ENCODE measurements at places on chromosomes 2 and 18. TPM values are rescaled to one million over a fixed set of nuclear protein-coding genes. Genes with fewer than 3 reads are reported as not detected.

DNA sequence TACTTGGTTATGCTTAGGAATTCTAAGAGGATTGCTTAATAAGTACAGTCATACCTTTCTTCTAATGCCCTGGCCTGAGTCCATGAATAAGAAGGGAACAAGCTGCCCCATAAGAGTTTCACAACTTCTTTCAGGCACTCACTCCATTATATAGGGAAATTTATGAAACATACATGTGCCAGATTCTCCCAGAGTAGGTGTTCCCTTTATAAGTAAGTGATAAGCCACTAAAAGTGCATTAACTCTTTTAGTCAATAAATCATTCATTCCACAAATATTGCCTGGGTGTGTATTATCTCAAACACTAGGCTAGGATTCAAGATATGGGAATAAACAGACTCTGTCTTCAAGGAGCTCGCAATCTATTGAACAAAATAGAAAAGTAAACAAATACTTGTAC lies 84.5 kb upstream of the RBBP8 start:
- H3K27ac ChIP-seq = peak overlapping the region; percentile 48
- DNase-seq = no peak
- peaks cover 5% of the 10 kb centered on the region for H3K4me1 ChIP-seq
- no peak overlapping the region for H3K4me3 ChIP-seq

DNA sequence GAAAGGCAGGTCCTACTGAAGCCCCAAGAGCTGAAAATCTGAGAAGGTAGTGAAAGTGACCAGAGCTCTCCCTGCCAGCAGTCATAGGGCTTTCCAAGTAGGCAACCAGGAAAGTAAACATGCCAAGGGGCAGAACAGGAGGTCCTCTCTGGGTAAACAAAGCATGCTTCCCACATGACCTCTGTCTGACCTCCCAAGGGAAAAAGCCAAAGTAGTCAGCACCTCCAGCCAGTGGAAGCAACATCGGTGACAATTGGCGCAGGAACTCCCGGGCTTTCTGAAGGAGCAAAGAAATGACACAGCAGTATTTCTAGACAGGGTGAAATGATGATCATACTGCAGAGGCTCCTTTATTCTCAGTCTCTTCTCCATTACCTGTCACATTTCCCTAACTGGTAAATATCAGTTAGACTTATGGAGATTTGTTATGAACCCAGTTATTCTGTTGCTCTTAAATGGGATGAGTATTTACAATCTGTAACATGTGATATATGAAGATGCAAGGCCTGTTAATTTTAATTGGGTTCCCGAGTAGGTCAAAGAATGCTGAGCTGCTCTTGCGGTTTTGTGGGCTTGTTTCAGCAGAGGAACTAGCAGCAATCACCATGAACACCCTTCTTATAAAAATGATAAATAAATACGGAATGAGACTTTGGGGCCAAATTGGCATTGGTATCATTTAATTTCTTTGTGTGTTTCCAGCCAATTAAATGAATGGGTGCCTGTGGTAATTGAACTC lies 321.0 kb downstream of the RND3 start:
- peaks cover 9% of the 10 kb centered on the region for H3K4me1 ChIP-seq
- peak; percentile 59 for DNase-seq
- no peaks in the 10 kb centered on the region for H3K27me3 ChIP-seq
- peak overlapping the region; percentile 72 for H3K27ac ChIP-seq

DNA sequence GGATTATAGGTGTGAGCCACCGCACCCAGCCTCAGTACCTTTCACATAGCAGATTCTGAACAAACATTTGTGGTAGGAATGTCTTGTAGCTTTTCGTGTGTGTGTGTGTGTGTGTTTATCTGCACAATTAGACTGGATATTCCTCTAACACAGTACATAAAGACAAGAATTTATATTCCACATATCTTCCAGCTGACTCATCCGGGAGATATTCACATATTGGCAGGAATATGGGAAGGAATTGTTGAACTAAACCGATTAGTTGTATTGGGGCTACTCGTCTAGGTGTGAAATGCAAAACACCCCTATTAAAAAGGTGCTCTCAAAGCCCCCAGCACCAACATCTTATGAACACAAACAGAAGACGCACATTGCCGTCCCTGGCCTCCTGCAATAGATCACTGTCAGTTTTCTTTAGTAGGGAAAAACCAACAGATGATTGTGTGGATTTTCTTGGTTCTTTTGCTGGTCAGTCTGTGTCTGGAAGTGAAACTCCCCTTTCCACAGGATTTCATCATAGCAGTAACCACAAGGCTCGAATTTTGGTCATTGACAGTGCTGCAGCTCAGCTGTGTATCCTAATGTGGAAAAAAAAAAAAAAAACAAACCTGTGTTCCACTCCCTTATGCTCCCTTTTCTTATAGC lies 208.5 kb upstream of the ACVR2A start:
- H3K4me3 ChIP-seq = no peak overlapping the region
- DNase-seq = no peak
- no peaks in the 10 kb centered on the region for H3K36me3 ChIP-seq
- no peaks in the 10 kb centered on the region for H3K4me1 ChIP-seq
- no peaks in the 10 kb centered on the region for H3K27me3 ChIP-seq

- no peaks in the 10 kb centered on the region for H3K4me1 ChIP-seq
- no peak overlapping the region for H3K4me3 ChIP-seq
- no peaks in the 10 kb centered on the region for H3K36me3 ChIP-seq
- H3K27ac ChIP-seq = no peak overlapping the region
Observed at GRCh38 chr2:137493261-137493660, 471.0 kb upstream of the HNMT start.

DNA sequence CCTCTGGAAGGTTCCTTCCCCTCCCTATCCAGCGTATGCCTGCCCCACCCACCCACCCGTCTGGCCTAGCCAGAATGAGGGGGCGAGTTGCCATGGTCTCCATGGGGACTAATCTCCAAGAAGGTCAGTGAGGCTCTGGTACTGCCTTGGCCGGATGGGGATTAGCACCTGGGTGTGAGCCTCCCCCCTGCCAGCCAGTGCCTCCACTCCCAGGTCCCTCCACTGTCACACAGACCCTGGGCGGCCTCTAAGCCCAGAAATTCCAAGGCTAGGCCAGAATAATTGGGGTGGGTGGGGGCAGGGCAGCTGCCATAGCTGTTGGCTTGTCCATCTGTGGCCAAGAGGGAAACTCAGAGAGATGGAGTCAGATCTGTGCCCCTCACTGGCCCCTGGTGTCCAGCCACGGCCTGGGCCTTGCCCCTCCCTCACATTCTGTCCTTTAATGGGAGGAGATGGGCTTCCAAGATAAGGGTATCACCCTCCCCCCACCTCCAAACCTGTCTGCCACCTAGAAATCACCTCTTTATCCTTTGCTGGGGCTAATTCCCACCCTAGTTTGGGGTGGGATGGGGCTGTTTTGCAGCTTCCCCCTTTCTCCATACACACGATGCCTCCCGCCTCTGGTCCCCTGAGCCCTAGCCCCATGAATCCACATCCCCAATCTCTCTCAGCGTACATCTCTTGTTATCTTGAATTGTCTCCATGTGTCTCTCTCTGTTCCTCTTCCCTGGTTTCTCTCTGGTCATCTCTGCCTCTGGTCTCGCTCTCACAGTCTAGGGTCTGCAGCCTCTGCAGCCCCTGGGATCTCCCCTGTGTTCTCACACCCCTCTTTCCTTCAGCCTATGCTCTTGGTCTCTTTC lies 6.0 kb upstream of the CRYBA2 start:
- H3K36me3 ChIP-seq = no peaks in the 10 kb centered on the region
- H3K27ac ChIP-seq = no peak overlapping the region
- peaks cover 10% of the 10 kb centered on the region for H3K4me1 ChIP-seq

DNA sequence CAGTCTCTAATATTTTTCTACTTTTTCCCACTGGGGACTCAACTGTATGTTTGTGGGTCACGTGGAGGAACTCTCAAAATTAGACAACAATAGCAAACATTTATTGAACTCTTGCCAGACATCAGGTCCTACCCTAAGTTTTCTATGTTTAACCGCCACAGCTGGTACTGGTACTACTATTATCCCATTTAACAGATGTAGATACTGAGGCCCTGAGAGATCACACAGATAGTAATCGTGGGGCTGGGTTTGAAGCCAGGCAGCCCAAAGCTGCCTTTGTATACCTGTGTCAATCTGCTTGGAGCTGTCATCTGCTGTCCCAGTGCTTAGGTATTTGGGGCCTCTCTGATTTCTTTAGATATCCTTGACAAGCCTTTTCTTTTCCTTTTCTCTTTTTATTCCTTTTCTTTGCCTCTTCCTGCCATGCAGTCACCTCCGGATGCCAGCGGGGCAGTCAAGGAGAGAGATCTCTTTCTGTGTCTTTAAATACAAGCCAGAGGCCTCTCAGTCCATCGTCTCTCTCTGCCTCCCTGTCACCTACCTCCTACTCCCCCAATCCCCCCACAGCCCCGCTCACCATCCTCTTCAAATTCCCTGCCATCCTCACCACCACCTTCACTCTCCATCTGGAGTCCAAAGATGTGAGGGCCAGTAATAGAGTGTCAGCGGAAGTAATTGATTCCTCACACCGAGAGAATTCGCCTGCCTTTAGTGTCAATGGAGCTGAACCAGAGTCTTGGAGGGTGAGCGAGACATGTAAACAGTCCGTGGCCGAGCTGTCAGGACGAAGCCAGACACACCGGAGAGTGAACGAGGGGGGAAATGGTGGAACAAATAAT lies 23.4 kb downstream of the NRP2 start:
- H3K27me3 ChIP-seq = no peaks in the 10 kb centered on the region
- H3K36me3 ChIP-seq = no peaks in the 10 kb centered on the region
- H3K4me3 ChIP-seq = no peak overlapping the region

- H3K27ac ChIP-seq = no peak overlapping the region
- no peaks in the 10 kb centered on the region for H3K27me3 ChIP-seq
- no peak overlapping the region for H3K4me3 ChIP-seq
- no peaks in the 10 kb centered on the region for H3K36me3 ChIP-seq
Observed at GRCh38 chr18:74328206-74328605, 12.6 kb downstream of the C18orf63 start.

DNA sequence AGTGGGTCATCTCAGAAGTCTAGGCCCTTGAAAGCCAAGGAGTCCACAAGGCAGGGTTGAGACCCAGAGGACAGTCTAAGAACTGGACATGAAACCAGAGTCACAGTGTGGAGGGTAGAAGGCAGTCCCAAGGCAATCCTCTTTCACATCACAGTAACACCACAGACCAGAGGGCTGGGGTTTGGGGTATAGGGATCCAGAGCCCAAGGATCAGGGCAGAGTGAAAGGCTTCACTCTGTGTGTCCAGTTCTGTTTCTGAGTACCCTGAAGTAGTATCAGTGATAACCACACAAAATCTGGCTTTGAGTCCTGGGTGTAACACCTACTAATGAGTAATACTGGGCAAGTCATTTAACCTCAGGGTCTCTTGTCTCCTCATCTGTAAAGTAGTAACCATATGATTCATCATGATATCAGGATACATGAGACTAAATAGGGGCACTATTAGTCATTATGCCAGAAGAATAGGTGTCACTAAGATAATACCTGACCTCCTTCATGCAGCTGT lies 91.0 kb downstream of the ICA1L start:
- H3K4me1 ChIP-seq = no peaks in the 10 kb centered on the region
- DNase-seq = no peak
- no peak overlapping the region for H3K27ac ChIP-seq
- no peaks in the 10 kb centered on the region for H3K27me3 ChIP-seq

GRCh38 chr2:147204102-147204501 lies 640.7 kb upstream of the ACVR2A start:
- H3K27me3 ChIP-seq = no peaks in the 10 kb centered on the region
- no peaks in the 10 kb centered on the region for H3K36me3 ChIP-seq
- no peaks in the 10 kb centered on the region for H3K4me1 ChIP-seq
- DNase-seq = no peak
- no peak overlapping the region for H3K4me3 ChIP-seq

- H3K27ac ChIP-seq = no peak overlapping the region
- H3K36me3 ChIP-seq = no peaks in the 10 kb centered on the region
- H3K27me3 ChIP-seq = no peaks in the 10 kb centered on the region
- DNase-seq = no peak
Observed at GRCh38 chr2:160956243-160956802, 203.9 kb upstream of the TANK start.

- no peaks in the 10 kb centered on the region for H3K27me3 ChIP-seq
- no peak overlapping the region for H3K27ac ChIP-seq
- DNase-seq = no peak
- H3K4me3 ChIP-seq = no peak overlapping the region
- no peaks in the 10 kb centered on the region for H3K36me3 ChIP-seq
- H3K4me1 ChIP-seq = no peaks in the 10 kb centered on the region
Observed at GRCh38 chr2:71796174-71796593, 342.8 kb downstream of the DYSF start.

- H3K4me1 ChIP-seq = no peaks in the 10 kb centered on the region
- no peak for DNase-seq
- H3K36me3 ChIP-seq = no peaks in the 10 kb centered on the region
- peaks cover 11% of the 10 kb centered on the region for H3K27me3 ChIP-seq
- H3K4me3 ChIP-seq = no peak overlapping the region
- H3K27ac ChIP-seq = no peak overlapping the region
Observed at GRCh38 chr2:232521959-232522622, 1.9 kb downstream of the PRSS56 start.

- no peak overlapping the region for H3K27ac ChIP-seq
- H3K27me3 ChIP-seq = no peaks in the 10 kb centered on the region
- no peaks in the 10 kb centered on the region for H3K36me3 ChIP-seq
- no peak for DNase-seq
- no peaks in the 10 kb centered on the region for H3K4me1 ChIP-seq
Observed at GRCh38 chr18:41373612-41374011, 581.4 kb upstream of the PIK3C3 start.

DNA sequence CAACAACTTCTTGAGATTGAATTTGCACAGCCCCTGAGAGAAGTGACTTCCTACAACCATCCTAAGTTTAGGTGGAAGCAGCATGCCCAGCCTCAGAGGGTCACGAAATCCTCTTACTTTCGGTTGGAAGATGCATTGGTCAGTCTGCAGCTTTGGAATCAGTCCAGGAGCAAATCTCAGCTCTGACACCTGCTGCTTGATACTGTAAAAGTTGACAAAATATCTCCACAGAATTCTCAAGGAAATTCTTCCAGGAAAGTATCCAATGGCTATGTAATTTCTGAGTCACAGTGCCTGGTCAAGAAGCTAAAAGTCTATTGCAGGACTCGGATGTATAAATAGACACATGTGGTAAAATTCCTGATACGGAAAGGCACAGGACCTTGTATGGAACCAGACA lies 414.5 kb upstream of the GYPC start:
- no peak for DNase-seq
- H3K27me3 ChIP-seq = no peaks in the 10 kb centered on the region
- no peak overlapping the region for H3K27ac ChIP-seq
- no peak overlapping the region for H3K4me3 ChIP-seq

Gene NEU2
- total RNA-seq = not detected

Gene UGT1A8
- total RNA-seq = not detected

Gene ANKRD30B
- total RNA-seq = 11.5 TPM

Gene RGPD3
- 0.80 TPM for total RNA-seq

Gene DLX1
- total RNA-seq = not detected

Gene G6PC2
- not detected for total RNA-seq

Gene SERPINB4
- total RNA-seq = 0.66 TPM

Gene LYPD6
- 3.9 TPM for total RNA-seq
